ENCODE measurements at places on chromosomes 4 and X. TPM values are rescaled to one million over a fixed set of nuclear protein-coding genes. Genes with fewer than 3 reads are reported as not detected.
A peak's percentile ranks its signal among the peaks of the same experiment; 100 is the strongest.

Gene UGT2B10
- total RNA-seq: not detected

Gene RTL5
- total RNA-seq: 0.05 TPM

Gene AREG
- total RNA-seq: not detected

Gene NLRP2B
- total RNA-seq: not detected

Gene GJB1
- not detected for total RNA-seq

Gene PNMA6A
- 0.10 TPM for total RNA-seq

Gene NDP
- total RNA-seq: not detected

DNA sequence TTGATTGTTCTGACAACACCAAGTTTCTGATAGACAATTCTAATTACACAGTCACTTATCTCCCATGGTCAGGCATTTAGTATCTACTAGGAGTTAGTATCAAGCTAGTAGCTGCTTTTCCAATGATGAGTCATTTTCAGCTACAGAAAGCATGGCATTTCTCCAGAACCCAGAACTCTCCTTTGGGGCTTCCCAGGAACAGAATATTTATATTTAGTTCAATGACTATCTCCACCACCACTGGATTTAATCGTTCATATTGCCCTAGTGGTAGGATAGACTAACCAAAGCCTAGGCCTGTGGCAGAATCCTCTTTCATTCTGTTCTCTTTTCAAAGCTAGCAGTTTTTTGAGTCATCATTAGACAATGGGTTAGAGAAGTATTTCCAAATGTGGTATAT is 569.4 kb downstream of the GABRG1 start:
- no peak for DNase-seq
- no peaks in the 10 kb centered on the region for H3K27me3 ChIP-seq
- no peaks in the 10 kb centered on the region for H3K36me3 ChIP-seq
- no peak overlapping the region for H3K27ac ChIP-seq

DNA sequence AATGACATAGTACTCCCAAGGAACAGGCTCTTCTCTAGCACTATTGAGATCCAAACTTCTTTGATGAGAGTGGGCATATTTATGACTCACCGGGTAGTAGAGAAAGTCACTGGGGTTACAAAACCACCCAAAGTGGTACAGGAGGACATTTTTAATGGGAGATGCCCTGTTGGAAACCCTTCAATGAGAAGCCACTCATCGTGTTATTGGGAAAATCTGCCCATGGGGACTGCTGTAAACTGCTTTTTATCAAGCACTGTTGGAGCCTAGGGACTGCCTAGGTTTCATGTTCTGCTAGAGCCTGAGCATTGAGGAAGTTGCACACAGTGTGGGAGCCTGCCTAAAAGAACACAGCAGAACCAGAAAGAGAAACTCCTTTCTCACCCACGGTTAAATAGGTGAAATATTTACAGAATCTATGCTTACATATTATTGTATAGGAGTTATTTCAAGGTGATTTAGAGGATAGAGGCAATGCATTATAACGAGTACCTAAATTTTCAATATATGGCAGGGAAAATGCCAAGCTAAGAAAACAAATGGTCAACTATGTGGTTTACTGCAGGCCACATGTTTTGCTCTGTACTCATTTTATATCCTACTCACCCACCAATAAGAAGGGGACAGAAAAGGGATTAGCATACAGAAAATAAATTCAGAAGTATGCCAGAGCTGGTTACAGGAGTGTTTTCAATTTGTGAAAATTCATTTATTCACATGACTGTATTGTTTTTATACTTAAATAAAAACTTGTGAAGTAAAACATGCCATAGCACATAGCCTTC is 559.1 kb downstream of the FSTL5 start:
- no peak overlapping the region for H3K4me3 ChIP-seq
- no peak for DNase-seq
- no peaks in the 10 kb centered on the region for H3K4me1 ChIP-seq
- H3K27me3 ChIP-seq: no peaks in the 10 kb centered on the region

DNA sequence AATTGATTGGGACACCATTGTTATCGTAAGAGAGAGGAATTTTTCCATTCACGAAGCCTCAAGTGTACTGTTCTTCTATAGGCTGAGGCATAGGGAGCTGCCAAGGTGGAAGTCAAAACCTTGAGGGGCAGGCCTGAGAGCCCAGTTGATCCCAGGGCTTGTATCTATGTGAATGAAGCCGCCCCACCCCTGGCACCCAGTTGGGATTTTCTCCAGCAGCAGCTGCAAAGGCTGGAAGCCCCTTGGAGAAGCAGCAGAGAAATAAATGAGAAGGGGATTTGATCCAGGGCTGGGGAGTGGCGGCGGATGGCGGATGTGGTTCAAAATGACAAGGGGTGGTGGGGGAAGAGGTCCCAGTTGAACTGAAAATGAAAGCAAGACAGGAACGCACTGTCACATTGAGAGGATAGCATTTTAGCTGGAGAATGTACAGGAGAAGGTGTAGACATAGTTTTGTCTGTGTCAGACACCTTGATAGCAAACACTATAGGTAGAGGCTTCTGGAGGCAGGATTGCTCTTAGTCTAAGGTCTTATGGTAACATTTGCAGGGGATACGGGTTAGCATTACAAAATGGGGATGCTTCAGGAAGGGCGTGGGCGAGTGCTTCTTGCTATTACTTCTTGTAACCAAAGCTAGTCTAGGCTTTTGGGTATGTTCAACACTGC is 32.6 kb downstream of the DOCK11 start:
- peaks cover 37% of the 10 kb centered on the region for H3K36me3 ChIP-seq
- peaks cover 76% of the 10 kb centered on the region for H3K4me1 ChIP-seq
- peak overlapping the region; percentile 95 for H3K4me3 ChIP-seq
- peak; percentile 73 for DNase-seq
- no peaks in the 10 kb centered on the region for H3K27me3 ChIP-seq

- no peak overlapping the region for H3K27ac ChIP-seq
- no peaks in the 10 kb centered on the region for H3K27me3 ChIP-seq
- H3K36me3 ChIP-seq: peaks cover 27% of the 10 kb centered on the region
- no peaks in the 10 kb centered on the region for H3K4me1 ChIP-seq
These were observed 93.5 kb upstream of the ADAD1 start for GRCh38 chr4:122285285-122285684.

- no peak for DNase-seq
- H3K4me1 ChIP-seq: no peaks in the 10 kb centered on the region
- H3K4me3 ChIP-seq: no peak overlapping the region
These were observed 260.5 kb downstream of the DKK2 start for GRCh38 chr4:106775636-106776035.

DNA sequence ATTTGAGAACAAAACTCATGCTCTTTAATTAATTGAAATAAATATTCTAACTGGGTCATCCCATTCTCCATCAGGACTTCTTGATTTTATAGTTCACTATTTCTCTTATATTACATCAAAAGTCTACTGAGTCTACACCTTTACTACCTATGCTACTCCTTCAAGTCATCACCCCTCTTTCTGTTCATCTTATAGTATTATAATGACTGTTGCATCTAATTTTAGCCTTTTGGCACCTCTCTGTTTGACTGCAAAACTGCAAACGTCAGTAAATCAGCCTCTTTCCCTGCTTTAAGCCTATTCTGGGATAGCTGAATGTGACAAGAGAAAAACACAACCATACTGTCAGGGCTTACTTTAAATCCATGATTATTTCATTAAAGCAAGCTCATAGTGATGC is 639.1 kb downstream of the GABRG1 start:
- no peaks in the 10 kb centered on the region for H3K27me3 ChIP-seq
- no peaks in the 10 kb centered on the region for H3K36me3 ChIP-seq
- no peak overlapping the region for H3K27ac ChIP-seq
- no peak for DNase-seq
- no peak overlapping the region for H3K4me3 ChIP-seq

DNA sequence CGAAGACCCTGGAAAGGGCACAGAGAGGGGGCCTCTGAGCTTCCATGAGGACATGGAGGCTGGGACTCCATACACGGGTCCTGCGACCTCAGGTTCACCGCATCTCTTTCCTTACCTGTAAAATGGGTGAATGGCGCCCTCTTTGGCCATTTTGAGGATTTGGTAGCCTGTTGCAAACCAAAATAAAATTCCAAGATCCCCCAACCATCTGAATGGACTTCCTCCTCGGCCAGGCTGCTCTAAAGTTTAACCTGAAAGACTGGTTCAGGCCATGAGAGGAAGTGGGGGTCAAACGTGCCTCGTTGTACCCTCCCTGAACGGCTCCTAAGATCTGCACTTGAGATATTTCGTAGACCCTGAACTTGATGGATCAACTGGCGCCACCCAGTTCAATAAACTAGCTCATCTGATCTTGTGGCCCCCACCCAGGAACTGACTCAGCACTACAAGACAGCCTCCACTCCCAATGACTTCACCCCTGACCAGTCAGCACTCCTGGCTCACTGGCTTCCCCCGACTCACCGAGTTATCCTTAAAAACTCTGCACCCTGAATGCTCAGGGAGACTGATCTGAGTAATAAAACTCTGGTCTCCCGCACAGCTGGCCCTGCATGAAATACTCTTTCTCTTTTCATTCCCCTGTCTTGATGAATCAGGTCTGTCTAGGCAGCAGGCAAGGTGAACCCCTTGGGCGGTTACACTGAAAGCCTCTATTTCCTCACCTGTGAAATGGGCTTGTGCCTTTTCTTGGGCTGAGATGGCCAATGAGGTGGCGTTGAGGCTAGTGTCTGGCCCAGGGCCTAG is 32.9 kb upstream of the GPR78 start:
- H3K36me3 ChIP-seq: no peaks in the 10 kb centered on the region
- no peak for DNase-seq
- H3K4me1 ChIP-seq: no peaks in the 10 kb centered on the region
- H3K4me3 ChIP-seq: no peak overlapping the region

DNA sequence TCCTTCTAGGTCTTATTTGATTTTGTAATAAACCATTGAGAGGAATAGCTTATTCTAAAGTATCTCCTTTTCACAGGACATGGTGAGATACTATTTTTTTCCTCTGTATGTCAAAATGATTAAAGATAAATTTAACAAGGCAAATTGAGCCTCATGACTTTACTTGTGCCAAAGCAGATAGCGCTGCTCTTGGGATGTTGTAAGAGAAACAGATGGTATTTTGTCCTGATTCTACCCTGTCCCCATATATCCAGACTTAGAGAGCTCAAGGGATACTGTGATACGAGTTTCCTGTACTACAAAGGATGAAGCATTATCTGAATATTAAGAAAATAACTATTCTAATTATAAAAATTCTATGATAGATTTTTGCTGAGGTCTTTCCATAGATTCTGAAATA is 34.0 kb downstream of the EMCN start:
- no peak for DNase-seq
- H3K4me3 ChIP-seq: no peak overlapping the region
- H3K36me3 ChIP-seq: no peaks in the 10 kb centered on the region
- no peak overlapping the region for H3K27ac ChIP-seq
- H3K4me1 ChIP-seq: no peaks in the 10 kb centered on the region

GRCh38 chr4:4560136-4560535 is 18.3 kb upstream of the STX18 start:
- H3K27me3 ChIP-seq: no peaks in the 10 kb centered on the region
- no peak for DNase-seq
- H3K27ac ChIP-seq: no peak overlapping the region
- no peaks in the 10 kb centered on the region for H3K4me1 ChIP-seq
- peaks cover 4% of the 10 kb centered on the region for H3K36me3 ChIP-seq

GRCh38 chr4:164755432-164755831 is 1.5 kb downstream of the SMIM31 start:
- H3K27ac ChIP-seq: no peak overlapping the region
- DNase-seq: no peak
- no peaks in the 10 kb centered on the region for H3K27me3 ChIP-seq

DNA sequence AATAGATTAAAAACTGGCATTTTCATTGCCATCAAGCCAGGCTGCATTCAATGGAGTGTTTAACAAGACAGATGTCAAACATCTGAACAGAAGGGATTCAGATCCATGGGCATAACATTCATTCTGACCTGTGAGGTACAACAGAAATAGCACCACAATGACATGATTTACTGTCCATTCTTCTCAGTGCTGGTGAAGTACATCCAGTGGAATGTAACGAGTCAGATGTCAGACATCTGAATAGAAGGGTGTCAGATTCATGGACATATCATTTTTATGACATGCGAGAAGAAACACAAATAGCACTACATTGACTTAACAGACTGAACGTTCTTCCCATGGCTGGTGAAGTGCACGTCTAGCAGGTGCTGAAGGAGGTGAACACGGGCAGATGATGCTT is 186.4 kb downstream of the PPP4R3C start:
- H3K36me3 ChIP-seq: no peaks in the 10 kb centered on the region
- DNase-seq: no peak
- H3K4me1 ChIP-seq: no peaks in the 10 kb centered on the region
- H3K4me3 ChIP-seq: no peak overlapping the region
- no peaks in the 10 kb centered on the region for H3K27me3 ChIP-seq

- H3K4me3 ChIP-seq: no peak overlapping the region
- no peaks in the 10 kb centered on the region for H3K4me1 ChIP-seq
- H3K36me3 ChIP-seq: no peaks in the 10 kb centered on the region
- H3K27me3 ChIP-seq: no peaks in the 10 kb centered on the region
- no peak overlapping the region for H3K27ac ChIP-seq
- DNase-seq: no peak
These were observed 1820.1 kb upstream of the TENM3 start for GRCh38 chr4:180422989-180423711.

DNA sequence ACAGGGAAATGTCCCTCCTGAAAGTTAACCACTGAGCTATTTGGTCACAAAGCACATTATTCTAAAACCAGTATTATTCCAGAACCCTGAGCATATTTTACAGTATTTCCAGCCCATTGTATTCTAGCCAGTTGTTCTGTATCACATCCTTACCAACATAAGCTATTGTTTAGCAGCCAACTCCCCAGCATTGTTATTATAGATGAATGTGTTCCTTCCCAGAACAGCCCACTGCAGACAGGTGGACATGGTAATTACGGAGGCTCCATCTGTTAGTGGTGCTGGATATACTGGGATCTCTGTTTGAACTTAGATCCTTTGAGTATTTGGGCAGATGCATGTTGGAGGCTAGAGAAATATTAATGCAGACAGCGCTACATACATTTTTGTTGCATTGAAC is 126.1 kb downstream of the MGST2 start:
- H3K4me1 ChIP-seq: no peaks in the 10 kb centered on the region
- no peak overlapping the region for H3K27ac ChIP-seq
- no peak overlapping the region for H3K4me3 ChIP-seq
- H3K27me3 ChIP-seq: peaks cover 3% of the 10 kb centered on the region

DNA sequence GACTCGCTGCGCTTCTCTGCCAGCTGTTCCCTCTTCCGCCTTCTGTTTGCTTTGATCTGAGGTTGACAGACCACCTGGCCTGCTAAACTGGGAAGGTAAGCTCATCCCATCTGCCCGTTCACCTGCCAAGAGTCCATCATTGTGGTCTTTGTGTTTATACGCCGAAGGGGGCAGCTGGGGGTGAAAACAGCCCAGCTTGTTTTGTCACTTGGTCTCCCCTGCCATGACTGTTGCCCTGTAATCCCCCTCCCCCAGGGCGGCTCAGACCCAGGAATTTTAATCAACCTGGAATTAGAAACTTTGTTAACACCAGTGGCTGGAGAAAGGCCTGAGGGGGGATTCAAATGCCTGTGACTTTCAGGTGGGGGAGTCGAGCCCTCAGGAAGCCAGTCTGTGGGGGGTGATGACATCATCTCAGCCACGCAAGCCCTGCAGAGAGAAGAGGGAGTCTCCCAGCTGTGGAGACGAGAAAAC is 333.3 kb downstream of the BCOR start:
- no peak for DNase-seq
- H3K4me1 ChIP-seq: peaks cover 31% of the 10 kb centered on the region
- no peak overlapping the region for H3K4me3 ChIP-seq
- H3K27me3 ChIP-seq: no peaks in the 10 kb centered on the region
- no peak overlapping the region for H3K27ac ChIP-seq

All from activated CD8-positive, alpha-beta T cell treated with anti-CD3 and anti-CD28 coated beads, Interleukin-2, amount 10 ng/mL, durations not matched to agents 7 days and 5 days (primary cell).